ENCODE measurements at places on chromosomes 2 and 18. TPM values are rescaled to one million over a fixed set of nuclear protein-coding genes. Genes with fewer than 3 reads are reported as not detected.

- no peak for DNase-seq
Observed at GRCh38 chr2:135225781-135226180, 173.7 kb downstream of the RAB3GAP1 start.

Gene RPS27A
- total RNA-seq: 2,191 TPM

- no peak for DNase-seq
Observed at GRCh38 chr2:160615706-160616105, 122.1 kb upstream of the RBMS1 start.

DNA sequence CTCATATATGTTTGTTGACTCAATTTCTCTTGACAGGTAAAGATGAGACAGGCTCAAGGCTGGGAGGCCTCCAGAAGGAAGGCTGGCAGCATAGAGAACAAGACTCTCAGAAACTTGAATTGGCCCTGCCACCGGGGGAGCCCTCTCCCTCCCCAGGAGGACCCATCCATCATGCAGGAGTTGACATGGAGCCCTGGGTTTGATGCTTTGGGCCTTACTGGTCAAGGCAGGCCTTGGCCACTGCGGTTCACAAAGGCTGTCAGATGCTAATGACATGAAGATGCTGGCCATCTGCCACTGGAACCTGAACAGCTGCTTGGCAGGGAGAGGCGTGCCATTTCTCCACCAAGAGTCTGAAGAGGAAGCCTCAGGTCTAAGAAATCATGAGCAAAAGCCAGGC lies 193.6 kb downstream of the MTCL1 start:
- no peak for DNase-seq

GRCh38 chr2:122753336-122753735 lies 997.9 kb downstream of the TSN start:
- DNase-seq: no peak

DNA sequence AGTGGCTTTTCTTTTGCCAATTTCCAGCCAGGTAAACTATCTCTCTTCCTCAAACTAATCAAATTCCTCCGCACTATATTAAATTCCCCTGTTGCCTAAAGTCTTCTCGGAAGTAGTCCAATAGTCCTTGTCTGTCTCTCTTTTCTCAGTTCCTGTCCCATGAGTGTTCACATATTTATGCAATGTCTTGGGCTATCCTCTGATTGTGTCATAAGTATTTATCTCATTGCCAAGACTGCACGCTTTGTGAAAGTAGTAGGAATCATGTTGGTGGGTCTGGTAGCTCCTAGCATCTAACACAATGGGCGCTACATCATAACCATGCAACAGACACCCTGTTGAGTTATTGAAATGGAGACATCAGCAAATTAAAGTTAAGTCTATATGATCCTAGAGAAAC lies 59.9 kb upstream of the POU3F3 start:
- no peak for DNase-seq

GRCh38 chr2:215738351-215738750 lies 275.0 kb downstream of the MREG start:
- no peak for DNase-seq

DNA sequence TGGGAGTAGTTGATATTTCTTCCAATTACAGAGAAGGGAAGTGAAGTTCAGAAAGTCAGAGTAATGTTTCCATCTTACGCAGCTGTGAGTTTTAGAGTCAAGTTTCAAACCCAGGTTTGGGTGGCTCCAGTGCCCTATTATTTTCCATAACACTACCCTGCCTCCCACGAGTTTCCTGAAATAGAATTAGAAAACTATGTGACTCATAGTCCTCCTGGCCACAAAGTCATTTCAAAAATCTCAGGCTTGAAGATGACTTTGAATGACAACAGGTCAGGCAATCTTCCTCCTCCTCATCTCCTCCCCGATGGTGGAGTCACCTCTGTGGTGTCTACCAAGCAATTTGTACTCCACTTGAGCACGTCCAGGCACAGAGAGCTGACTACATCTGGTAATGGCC lies 212.3 kb upstream of the TRIB2 start:
- DNase-seq: no peak

Measured in naive thymus-derived CD4-positive, alpha-beta T cell (primary cell).